ENCODE measurements at places on chromosomes 2 and 18. TPM values are rescaled to one million over a fixed set of nuclear protein-coding genes. Genes with fewer than 3 reads are reported as not detected.

ALPI gene
- not detected for total RNA-seq

SERPINB10 gene
- not detected for total RNA-seq

CAPN13 gene
- total RNA-seq = not detected

EGR4 gene
- 0.09 TPM for total RNA-seq

GORASP2 gene
- 64.4 TPM for total RNA-seq

FASTKD1 gene
- 48.9 TPM for total RNA-seq

SAG gene
- 0.23 TPM for total RNA-seq

UGT1A3 gene
- total RNA-seq = not detected

ATP6V1B1 gene
- total RNA-seq = not detected

ANKRD30B gene
- total RNA-seq = not detected

ATOH8 gene
- total RNA-seq = 0.12 TPM

MYOM1 gene
- total RNA-seq = 1.6 TPM

GRCh38 chr2:219484343-219485200, 14.1 kb upstream of the GMPPA start:
- no peak for DNase-seq

DNA sequence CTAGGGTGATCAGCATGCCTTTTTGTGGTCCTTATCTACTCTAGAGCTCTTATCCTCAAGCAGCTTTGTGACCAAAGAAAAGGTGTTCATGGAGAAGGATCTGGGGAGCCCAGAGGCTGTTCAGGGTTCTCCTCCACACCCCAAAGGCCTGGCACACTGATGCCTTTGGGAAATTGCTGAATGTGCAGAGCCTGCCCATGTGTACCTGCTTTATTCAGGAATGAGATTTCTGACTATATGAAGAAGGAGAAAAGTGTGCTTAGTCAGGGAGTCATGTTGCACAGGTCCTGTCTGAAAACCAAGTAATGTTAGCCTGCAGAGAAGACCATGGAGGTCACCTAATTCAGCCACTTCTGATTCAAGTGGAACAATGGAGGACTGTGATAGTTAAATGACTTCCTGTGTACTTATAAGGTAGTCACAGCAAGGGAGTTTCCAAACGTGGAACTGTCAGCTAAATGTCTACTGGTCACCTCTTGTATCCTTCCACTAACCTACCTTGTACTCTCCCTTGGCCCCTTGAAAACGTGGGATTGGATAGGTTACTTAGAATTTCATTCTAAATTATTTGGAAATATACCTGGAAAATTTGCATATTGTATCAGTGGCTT, 81.3 kb downstream of the LIMS1 start:
- no peak for DNase-seq

- no peak for DNase-seq
Observed at GRCh38 chr2:14535156-14535555, 97.4 kb upstream of the LRATD1 start.

- no peak for DNase-seq
Observed at GRCh38 chr2:95272299-95272751, 1.9 kb upstream of the PROM2 start.

DNA sequence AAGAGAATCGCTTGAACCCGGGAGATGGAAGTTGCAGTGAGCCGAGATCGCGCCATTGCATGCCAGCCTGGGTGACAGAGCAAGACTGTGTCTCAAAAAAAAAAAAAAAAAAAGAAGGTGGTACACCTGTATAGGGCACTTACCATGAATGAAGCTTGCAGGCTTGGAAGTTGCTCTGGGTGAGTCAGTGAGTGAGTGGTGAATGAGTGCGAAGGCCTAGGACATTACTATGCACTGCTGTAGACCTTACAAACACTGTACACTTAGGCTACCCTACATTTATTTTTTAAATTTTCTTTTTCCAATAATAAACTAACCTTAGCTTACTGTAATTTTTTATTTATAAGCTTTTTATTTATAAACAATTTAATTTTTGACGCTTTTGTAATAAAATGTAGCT, 78.4 kb upstream of the ATG16L1 start:
- no peak for DNase-seq

GRCh38 chr2:29615841-29616240, 305.5 kb downstream of the ALK start:
- no peak for DNase-seq

- no peak for DNase-seq
Observed at GRCh38 chr18:59024829-59025228, 114.9 kb upstream of the SEC11C start.

DNA sequence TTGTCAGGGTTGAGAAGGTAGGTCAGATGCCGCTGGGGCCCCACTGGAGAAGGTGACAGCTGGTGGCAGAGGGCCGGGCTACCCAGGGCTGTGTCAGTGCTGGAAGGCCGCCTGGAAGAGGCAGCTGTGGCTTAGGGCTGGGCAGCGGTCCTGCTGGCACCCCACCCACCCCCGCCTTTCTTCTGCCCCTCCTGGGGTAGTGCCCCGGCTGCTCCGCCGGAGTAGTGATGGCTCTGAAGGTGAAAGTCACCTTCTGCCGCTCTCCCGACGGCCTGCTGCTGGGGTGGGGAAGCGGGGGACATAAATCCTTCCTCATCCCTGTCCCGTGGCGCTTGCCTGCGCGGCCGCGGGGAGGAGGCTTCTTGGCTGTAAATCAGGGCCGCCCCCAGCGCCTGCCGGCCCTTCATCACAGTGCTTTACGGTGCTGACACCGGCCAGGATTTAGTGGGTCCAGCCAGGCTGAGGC, 332.2 kb downstream of the DYSF start:
- DNase-seq = peak; percentile 31

DNA sequence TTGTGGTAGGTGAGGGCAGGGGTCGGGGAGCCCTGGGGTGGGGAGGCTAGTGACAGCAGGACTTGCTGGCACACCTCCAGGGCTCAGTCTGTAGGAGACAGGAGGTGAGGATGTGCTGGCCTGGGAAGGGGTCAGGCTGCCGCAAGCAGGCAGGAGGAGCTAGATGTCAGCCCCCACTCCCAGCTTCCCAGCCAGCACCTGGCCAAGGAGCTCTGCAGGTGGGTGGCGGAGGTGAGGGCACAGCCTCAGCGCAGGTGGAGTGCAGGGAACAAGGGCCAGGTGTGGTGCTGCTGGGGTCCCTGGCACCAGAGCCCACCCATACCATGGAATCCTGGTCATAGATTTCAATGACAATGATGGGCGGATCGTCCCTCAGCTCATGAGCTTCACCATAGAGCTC, 2.9 kb downstream of the OTOF start:
- DNase-seq = no peak

GRCh38 chr2:17626986-17627385, 86.5 kb downstream of the VSNL1 start:
- no peak for DNase-seq

GRCh38 chr2:85704038-85704437, 9.9 kb downstream of the GNLY start:
- DNase-seq = no peak

DNA sequence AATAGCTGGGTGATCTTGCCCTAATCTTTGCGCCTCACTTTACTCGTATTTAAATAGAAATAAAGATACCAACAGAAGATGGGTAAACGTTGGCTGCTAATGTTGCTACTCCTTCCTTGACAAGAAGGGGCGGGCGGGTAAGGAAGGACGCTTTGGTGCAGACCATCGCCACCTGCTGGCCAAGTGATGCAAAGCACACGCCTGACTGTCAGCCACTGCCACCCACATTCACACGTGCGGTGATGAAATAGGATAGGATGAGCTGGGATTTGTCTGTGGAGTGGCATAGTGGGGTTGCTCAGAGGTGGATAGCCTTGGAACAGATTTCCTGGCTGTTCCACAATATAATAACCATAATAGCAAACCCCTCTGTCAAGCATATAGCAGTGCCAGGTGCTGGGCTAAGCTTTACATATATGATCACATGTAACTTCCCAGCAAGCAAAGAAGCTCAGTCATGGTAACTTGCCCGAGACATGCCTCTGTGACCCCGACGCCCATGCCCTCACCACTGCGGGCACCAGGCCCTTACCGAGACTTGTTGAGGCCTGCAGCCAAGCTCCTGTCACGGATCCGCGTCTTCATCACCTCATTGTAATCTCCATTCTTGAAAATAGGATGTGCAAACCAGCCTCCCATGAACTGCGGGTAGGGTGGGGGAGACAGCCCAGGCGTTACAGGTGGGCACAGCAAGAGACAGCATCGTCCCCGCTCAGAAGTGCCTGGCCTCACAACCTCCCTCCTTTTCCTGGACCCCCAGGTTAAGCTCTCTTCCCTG, 39.3 kb downstream of the LCT start:
- peak; percentile 87 for DNase-seq

GRCh38 chr2:120552079-120552478, 183.6 kb upstream of the GLI2 start:
- DNase-seq = no peak

DNA sequence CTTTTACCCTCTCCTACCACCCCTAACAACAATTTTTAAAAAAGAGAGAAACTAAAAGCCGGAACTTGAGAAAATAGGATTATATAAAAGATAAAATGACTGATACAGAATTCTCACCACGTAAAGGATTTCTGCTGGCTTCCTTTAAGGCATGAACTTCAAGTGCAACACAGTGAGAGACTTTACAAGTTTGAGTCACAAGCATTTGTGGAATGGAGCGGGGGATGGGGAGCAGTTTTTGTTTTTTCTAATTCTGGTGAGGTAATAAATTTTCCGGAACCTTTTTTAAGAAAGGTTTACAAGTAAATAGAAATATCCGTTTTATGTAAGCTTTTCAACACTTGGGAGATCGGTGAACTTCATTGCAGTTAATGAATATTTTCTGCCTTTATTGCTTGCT, 1.8 kb upstream of the CDH2 start:
- no peak for DNase-seq

- no peak for DNase-seq
Observed at GRCh38 chr18:49704334-49704733, 109.0 kb downstream of the ACAA2 start.

- DNase-seq = peak; percentile 75
Observed at GRCh38 chr2:20350041-20350712, 467 bp downstream of the PUM2 start.

- DNase-seq = no peak
Observed at GRCh38 chr2:135703300-135703699, 38.4 kb upstream of the UBXN4 start.

- peak; percentile 27 for DNase-seq
Observed at GRCh38 chr2:11053546-11053945, 101.7 kb upstream of the SLC66A3 start.

GRCh38 chr2:189821953-189822748, 37.9 kb downstream of the PMS1 start:
- no peak for DNase-seq

DNA sequence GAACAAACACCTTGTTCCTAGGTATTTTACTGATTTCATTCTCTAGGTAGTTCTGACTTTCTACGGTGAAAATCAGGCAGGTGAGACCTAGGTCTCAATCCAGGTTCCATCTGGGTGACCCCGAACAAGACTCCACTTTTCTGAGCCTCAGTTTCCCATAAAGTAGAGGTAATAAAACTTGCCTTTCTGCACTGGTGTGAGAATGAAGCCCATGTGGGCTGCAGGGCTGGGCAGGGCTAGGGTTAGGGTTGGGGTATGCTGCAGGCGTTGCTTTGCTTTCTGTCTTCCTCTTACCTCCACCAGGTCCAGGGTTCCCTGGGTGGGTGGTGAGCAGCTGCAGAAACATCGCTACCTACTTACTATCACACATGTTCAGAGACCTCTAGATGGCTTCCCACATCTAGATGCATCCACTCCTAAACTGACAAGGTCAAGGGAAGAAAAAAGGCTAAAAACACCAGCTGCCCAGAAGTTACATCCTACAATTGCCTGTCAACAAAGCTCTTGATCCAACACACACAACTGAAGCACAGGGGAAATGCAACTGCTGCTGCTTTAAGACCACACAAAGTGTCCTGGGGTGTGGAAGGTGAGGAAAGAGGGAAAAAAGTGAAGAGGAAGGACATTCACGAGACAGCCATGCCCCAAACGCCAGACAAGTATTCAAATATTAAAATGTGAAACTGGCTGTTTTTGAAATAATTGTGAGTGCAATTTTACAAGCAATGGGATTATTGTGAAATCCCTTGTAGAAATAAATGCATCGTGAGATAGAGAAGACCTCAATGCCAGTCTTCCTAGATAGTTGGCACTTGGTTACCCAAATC, 23.5 kb downstream of the MBP start:
- peak; percentile 37 for DNase-seq

DNA sequence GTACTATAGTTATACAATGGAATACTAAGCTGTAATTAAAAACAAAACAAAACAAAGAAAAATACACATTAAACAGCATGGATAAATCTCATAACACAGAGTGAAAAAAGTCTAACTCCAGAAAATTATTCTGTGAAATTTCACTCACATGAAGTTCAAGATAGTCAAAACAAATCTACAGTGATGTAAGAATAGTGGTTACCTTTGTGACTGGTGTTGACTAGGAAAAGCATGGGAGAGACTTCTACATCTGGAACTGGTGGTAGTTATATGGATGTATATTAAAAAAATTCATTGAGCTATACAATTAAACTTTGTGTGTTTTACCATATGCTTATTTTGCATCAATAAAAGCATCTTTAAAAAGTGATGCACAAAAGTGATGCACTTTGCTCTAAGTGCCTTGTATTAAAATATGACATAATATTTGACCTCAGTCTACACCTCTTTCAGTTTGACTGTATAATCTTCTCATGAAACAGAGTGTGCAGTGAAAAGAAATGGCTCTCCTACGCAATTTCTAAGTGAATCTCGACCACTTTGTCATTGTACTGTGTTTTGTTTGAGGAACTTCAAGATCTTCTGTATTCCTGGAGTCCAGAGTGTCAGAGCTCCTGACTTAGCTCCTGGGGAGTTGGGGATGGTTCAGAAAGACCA, 28.0 kb downstream of the STAT4 start:
- no peak for DNase-seq

- no peak for DNase-seq
Observed at GRCh38 chr2:20015482-20016083, 3.1 kb upstream of the MATN3 start.

DNA sequence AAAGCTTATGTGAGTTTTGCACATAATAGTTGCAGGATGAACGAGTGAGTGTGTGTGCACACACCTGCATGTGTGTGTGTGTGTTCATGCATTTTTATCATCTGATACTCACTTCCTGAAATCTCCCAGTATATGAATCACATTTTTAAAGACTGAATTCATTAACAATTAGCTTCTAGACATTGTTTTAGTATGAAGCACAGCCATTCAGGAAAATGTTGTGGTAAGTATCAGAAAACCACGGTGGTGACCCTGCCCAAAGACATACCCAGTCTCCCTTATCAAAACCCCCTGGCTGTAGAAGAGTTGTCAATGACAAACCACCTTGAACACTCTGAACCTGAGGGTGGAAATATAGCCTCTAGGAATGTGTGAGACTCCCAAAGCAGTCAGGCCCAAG, 220.8 kb downstream of the ALK start:
- no peak for DNase-seq

- DNase-seq = no peak
Observed at GRCh38 chr18:45412577-45412976, 202.7 kb upstream of the SLC14A2 start.
